Small intestine (tissue), 16 donors: ENCODE measurements at places on chromosomes 13 and 19. TPM values are rescaled to one million over a fixed set of nuclear protein-coding genes. Genes with fewer than 3 reads are reported as not detected.

DNA sequence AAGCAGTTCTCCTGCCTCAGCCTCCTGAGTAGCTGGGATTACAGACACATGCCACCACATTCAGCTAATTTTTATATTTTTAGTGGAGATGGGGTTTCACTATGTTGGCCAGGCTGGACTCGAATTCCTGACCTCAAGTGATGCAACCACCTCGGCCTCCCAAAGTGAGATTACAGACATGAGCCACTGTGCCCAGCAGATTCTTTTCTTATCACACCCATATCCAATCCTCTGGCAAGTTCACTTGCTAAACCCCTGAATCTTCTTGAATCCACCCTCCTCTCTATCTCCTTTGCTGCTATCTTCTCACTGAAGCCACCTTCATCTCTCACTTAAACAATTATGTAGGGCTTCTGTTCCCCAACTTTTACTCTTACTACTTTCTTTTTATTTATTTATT, 17.5 kb downstream of the TMEM143 start:
- H3K36me3 ChIP-seq: no peaks in the 10 kb centered on the region
- H3K27ac ChIP-seq: no peak overlapping the region
- DNase-seq: no peak
- no peak overlapping the region for H3K4me3 ChIP-seq
- no peaks in the 10 kb centered on the region for H3K4me1 ChIP-seq

The GJA3 gene
- polyA plus RNA-seq: not detected

DNA sequence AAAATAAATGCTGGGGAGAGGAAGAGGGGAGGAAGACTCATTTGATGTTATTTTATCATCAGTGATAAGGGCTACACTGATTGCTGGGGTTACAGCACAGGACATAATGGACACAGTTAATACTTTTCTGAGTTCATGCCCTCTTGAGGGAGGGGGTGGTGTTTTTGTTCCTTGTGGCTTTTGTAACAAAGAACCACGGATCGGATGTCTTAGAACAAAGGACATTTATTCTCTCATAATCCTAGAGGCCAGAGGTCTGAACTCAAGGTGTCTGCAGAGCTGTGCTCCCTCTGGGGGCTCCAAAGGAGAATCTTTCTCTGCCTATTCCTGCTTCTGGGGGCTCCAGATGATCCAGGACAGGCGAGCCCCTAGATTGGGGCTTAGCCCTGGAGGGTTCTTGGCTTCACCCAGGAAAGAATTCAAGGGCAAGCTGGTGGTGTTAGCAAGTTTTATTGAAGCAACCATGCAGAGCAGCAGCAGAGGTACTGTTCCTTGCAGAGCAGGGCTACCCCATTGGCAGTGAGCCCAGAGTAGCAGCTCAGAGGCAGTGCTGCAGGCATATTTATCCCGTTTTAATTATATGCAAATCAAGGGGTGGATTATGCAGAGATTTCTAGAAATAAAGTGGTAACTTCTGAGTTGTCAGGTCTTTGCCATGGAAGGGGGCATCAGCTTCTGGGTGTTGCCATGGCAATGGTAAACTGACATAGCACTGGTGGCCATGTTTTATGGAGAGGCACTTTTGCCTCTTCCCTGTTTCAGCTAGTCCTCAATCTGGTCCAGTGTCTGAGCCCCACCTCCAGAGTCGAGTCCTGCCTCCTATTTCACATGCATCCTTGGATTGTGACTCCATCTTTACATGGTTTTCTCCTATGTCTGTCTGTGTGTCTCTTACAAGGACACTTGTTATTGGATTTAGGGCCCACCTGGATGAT, 18.0 kb downstream of the VAV1 start:
- no peak overlapping the region for H3K27ac ChIP-seq
- no peak for DNase-seq
- no peak overlapping the region for H3K4me3 ChIP-seq
- H3K4me1 ChIP-seq: no peaks in the 10 kb centered on the region
- no peaks in the 10 kb centered on the region for H3K36me3 ChIP-seq
- H3K27me3 ChIP-seq: no peaks in the 10 kb centered on the region

DNA sequence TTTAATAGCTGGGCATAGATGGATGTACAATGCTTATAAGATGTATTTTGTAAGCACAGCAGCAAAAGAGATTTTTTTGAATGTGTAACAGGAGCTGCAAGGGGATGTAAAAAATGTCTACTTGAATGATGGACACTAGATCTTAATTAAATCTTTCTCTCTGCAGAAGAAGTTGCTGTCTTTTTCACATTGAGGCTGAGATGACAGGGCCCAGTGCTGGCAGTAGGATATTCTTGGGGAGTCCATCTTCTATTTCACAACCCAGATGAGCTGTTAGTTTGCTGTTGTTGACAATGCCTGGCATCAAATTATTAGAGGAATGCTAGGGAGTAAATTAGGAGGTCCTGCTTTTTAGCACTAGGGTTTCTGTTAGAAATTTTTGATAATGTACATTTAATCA, 698.7 kb downstream of the SLITRK5 start:
- no peak overlapping the region for H3K27ac ChIP-seq
- H3K27me3 ChIP-seq: no peaks in the 10 kb centered on the region
- no peaks in the 10 kb centered on the region for H3K36me3 ChIP-seq
- H3K4me1 ChIP-seq: no peaks in the 10 kb centered on the region

- peak; percentile 81 for DNase-seq
- peaks cover 11% of the 10 kb centered on the region for H3K4me1 ChIP-seq
- H3K36me3 ChIP-seq: peaks cover 25% of the 10 kb centered on the region
- H3K27me3 ChIP-seq: no peaks in the 10 kb centered on the region
Measured at GRCh38 chr19:49019242-49019932, 2.5 kb upstream of the LHB start.

GRCh38 chr19:29121684-29122083, 91.3 kb downstream of the UQCRFS1 start:
- no peaks in the 10 kb centered on the region for H3K36me3 ChIP-seq
- peak; percentile 21 for DNase-seq
- H3K4me3 ChIP-seq: no peak overlapping the region

DNA sequence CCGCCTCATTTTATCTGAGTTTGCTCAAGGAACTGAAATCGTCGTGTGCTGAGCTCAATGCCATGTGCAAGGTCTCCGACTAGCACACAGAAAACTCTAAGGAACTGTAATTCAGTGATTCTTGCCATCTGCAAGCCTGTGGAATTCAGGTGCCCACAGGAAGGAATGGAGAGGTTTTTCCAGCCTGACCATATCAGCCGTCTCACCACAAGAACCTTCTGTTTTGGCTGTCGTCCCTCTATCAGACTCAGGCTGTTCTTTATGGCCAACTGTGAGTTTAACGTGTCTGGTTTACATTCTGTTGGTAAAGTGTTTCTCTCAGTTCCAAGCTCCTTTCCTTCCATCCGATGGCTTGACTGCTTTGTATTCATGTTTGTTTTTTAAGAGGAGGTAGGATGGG, 293.5 kb downstream of the SPRY2 start:
- no peaks in the 10 kb centered on the region for H3K36me3 ChIP-seq
- H3K4me3 ChIP-seq: no peak overlapping the region
- DNase-seq: no peak
- no peak overlapping the region for H3K27ac ChIP-seq
- no peaks in the 10 kb centered on the region for H3K4me1 ChIP-seq
